HuH-7 (cell line): ENCODE measurements at places on chromosomes 3 and 15.

DNA sequence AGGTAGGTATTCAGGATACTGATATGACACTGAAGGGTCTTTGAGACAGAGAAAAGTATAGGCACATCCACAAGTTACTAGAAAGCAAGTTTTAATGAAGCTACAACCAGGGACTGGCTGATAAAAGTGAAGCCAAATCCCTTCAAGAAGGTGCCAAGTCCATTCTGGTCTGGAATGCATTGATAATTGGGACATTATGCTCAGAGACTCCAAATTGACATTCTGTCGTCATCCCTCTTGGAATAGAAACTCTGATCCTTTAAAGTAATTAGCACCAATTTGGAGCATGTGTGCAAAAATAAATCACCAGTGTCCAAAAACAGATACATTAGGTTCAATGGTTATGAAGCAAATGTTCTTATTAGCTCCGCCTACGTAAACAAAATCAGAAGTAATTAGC is 47.3 kb upstream of the BCL6 start:
- DNase-seq, result no peak

GRCh38 chr15:48946840-48947187 is 16.9 kb downstream of the SHC4 start:
- DNase-seq, result no peak

DNA sequence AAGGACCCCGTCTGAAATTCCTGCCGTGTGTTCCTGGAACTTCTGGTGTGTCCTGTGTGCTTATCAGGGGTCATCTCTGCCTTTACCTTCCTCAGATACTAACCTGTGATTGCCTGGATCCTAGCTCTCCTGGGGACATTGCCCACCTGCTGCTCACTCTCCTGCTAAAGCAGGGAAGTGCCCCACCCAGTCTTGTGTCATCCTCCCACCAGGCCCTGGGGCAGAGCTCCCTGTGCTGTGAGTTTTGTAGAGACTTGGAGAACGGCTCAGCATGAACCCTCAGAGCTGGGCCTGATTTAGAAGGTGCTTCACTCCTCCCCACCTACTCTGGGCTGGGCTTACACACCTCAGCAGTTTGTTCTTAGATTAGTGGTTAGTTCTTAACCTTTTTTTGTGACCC is 3.8 kb upstream of the TMEM44 start:
- no peak for DNase-seq

GRCh38 chr15:45091576-45091975 is 22.4 kb downstream of the DUOX2 start:
- DNase-seq, result no peak

DNA sequence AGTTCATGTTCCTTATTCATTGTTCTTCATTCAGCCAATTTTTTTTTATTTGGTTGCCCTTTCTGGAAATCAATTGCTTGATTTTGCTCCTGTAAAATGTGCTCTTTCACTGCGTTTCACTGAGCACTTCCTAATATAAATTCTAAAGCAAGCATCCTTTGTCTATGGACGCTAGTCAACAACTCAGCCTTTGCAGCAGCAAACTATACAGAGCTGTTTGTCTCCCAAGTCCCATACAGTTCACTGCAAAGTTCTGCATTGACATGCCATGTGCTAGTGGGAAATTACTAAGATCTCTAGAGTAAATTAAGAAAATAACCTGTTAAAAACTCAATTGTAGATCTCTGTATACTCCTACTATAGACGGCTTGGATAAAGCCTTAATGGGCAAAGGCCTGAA is 130.1 kb upstream of the BHLHE40 start:
- DNase-seq, result no peak

- no peak for DNase-seq
Measured at GRCh38 chr3:152021951-152022461, 148.6 kb downstream of the SUCNR1 start.

DNA sequence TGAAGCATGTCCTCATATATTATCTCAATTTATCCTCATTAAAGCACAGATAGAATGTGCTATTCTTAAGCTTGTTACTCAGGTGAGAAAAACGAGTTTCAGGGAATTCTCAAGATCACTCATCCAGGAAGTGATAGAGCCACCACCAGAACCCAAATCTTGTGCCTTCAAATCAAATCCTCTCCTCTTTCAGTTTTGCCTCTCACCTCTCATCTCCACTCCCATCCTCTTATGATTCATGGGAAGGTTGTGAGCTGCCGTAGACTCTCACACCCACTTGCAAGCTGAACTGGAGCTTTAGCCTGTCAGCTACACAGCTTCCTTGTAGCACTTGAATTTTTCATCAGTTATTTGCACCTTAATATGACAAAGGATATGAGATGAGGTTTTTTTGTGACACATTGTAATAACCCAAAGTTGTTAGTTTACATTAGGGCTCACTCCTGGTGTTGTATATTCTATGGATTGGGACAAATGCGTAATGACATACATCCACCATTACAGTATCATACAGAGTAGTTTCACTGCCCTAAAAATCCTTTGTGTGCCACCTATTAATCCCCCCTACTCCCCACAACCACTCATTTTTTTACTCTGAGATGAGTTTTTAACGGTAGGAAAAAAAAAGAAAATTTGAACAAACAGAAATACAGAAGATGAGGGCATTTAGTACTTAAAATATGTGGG is 25.7 kb downstream of the GPR15 start:
- DNase-seq, result no peak

DNA sequence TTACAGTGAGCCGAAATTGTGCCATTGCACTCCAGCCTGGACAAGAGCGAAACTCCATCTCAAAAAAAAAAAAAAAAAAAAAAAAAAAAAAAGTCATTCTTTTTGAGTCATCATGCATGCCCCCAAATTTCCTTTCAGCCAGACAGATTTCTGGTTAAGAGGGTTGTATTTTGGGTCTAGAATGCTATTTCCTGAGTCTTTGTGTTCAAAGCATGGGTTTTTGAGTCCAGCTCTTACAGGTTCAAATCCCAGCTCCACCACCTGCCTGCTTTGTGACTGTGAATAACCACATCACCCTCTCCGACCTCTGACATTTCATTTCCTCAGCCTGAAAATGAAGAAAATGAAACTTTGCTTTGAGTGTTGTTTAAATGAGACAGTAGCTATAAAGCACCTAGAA is 9.3 kb upstream of the C15orf61 start:
- no peak for DNase-seq

GRCh38 chr15:99712415-99712814 is 20.8 kb downstream of the LYSMD4 start:
- no peak for DNase-seq

- peak; percentile 79 for DNase-seq
Measured at GRCh38 chr15:41811432-41812195, 16.3 kb upstream of the JMJD7 start.

GRCh38 chr3:127289706-127290575 is 2.1 kb upstream of the PRR20G start:
- no peak for DNase-seq

- DNase-seq, result peak; percentile 11
Measured at GRCh38 chr15:38768970-38769369, 204.4 kb upstream of the RASGRP1 start.

DNA sequence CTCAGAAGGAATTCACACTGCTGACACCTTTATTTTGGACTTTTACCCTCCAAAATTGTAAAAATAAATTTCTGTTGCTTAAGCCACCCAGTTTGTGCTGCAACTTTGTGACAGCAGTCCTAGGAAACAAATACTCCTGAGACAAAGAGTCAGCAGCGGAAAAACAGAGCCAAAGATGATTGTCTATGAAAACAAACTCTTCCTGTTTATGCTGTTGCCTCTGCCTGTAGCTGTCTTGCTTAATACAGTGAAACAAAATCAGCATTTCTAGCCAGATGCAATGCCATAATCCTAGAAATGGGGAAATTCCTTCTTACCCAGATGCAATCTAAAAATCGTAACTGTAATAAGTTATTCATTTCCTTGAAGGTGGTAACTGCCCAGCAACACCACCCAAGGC is 387.5 kb upstream of the ATP11B start:
- no peak for DNase-seq

- no peak for DNase-seq
Measured at GRCh38 chr3:109071350-109072142, 46.4 kb downstream of the MORC1 start.

GRCh38 chr3:69191516-69191915 is 69.1 kb upstream of the LMOD3 start:
- DNase-seq, result no peak

- DNase-seq, result no peak
Measured at GRCh38 chr15:67788986-67789385, 36.3 kb upstream of the SKOR1 start.

GRCh38 chr15:29139540-29140459 is 129.8 kb downstream of the NSMCE3 start:
- peak; percentile 83 for DNase-seq

DNA sequence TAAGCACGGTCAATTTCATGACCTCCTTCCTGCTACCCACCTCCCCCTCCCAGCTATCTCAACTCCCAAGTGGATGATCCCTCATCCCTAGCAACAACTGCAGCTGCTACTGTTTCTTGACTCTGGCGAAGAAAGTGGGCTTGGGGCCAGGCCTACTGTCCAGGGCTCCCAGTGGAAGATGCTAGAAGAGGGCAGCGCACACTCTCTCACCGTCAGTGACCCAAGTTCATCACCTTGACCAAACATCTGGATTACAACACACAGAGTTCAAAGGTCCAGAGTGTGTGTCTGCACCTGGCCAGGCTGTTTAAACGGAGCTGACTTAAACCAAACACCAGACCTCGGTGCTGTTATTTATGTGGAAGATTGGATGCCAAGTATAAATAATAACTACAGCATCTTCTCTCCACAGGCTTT is 385.6 kb downstream of the SHQ1 start:
- DNase-seq, result no peak

GRCh38 chr3:18223571-18223970 is 201.6 kb downstream of the SATB1 start:
- DNase-seq, result no peak

- no peak for DNase-seq
Measured at GRCh38 chr15:40932649-40933516, 3.7 kb downstream of the DLL4 start.

- DNase-seq, result no peak
Measured at GRCh38 chr3:24550588-24550987, 55.9 kb upstream of the THRB start.

DNA sequence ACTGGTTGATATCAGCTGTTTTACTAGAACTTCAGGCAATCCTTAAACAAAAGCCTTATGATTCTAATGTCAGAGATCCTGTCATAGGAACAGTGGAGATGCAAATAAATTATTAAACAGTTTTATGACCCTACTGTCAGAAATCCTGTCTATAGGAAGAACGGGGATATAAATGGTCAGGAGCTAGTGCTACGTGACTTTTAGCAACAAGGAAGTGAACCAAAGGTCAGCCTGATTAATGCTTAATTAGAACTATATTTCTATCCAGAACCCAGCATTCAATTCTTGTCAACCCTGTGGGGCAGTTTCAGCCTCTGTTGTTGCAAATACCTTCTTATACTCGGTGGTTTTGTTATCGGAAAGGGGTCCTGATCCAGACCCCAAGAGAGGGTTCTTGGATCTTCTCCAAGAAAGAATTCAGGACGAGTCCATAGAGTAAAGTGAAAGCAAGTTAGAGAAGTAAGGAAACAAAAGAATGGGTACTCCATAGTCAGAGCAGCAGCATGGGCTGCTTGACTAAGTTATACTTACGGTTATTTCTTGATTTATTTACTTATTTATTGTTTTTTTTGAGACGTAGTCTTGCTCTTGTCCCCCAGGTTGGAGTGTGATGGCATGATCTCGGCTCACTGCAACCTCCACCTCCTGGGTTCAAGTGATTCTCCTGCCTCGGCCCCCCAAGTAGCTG is 59.9 kb upstream of the RNU6-1 start:
- no peak for DNase-seq

GRCh38 chr3:62249484-62249776 is 123.9 kb downstream of the FEZF2 start:
- no peak for DNase-seq

- no peak for DNase-seq
Measured at GRCh38 chr3:39372833-39373232, 10.3 kb upstream of the SLC25A38 start.

- no peak for DNase-seq
Measured at GRCh38 chr3:16101295-16102186, 72.9 kb upstream of the GALNT15 start.

DNA sequence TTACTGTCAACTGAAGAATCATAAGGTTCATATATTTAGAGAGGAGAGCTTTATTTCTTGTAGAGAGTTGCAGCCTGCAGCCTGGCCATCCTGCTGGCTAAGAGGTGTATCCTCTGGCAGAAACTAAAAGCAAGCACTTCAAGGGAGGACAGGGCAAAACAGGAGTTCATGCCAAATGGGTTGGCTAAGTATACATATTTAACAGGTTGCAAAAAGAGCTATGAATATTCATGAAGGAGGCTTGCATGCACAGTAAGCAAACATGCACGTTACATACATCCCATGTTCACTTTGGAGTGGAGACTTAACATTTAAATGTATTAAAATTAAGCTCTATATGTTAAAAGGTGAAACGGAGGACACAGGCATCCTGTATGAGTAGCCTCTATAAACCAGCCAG is 354.4 kb downstream of the ERC2 start:
- no peak for DNase-seq

GRCh38 chr3:189056646-189057335 is 115.0 kb upstream of the TPRG1 start:
- DNase-seq, result no peak

- DNase-seq, result no peak
Measured at GRCh38 chr3:16372362-16373292, 107.6 kb downstream of the OXNAD1 start.

- DNase-seq, result no peak
Measured at GRCh38 chr15:99017322-99017701, 9.7 kb upstream of the PGPEP1L start.

DNA sequence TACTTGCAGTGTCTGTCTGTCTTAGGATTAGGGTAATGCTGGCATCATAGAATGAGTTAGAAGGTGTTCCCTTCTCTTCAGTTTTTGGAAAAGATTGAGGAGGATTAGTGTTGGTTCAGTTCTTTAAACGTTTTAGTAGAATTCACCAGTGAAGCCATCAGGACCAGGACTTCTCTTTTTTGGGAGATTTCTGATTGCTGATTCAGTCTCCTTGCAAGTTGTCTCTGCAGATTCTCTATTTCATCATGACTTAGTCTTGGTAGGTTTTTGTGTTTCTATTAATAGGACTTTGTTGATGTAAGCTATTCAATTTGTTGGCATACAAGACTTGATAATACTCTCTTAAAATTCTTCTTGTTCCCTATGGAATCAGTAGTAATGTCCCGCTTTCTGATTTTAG is 48.9 kb downstream of the STT3B start:
- no peak for DNase-seq

- no peak for DNase-seq
Measured at GRCh38 chr3:174945951-174946350, 86.8 kb downstream of the NAALADL2 start.

GRCh38 chr15:60363087-60363549 is 34.7 kb downstream of the ANXA2 start:
- no peak for DNase-seq

DNA sequence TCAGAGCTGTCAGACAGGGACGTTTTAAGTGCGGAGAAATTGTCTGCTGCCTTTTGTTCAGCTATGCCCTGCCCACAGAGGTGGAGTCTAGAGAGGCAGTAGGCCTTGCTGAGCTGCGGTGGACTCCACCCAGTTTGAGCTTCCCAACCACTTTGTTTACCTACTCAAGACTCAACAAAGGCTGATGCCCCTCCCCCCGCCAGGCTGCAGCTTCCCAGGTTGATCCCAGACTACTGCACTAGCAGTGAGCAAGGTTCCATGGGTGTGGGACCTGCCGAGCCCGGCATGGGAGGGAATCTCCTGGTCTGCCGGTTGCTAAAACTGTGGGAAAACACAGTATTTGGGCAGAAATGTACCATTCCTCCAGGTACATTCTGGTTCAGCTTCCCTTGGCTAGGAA is 282.1 kb downstream of the VGLL3 start:
- no peak for DNase-seq
